WTC11 (cell line): ENCODE measurements at places on chromosomes 1 and 21.

DNA sequence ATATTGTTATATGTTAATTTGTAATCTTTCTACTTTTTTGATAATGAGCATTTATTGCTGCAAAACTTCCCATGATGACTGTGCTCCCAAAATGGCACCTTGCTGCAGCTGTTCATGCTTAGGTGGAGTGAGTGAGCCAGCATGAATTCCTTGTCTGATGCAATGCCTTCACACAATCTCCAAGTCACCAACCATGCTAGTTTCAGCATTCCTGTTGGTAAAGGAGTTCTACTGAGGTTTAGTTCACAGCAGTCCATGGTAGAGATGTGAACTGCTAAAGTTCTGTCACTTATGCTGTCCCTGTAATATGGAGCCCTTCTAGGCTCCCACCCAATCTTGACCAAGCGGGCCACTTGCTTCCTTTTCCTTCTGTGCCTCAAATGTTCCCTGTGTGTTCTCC, 26.2 kb upstream of the PRKACB start:
- no peak for DNase-seq

DNA sequence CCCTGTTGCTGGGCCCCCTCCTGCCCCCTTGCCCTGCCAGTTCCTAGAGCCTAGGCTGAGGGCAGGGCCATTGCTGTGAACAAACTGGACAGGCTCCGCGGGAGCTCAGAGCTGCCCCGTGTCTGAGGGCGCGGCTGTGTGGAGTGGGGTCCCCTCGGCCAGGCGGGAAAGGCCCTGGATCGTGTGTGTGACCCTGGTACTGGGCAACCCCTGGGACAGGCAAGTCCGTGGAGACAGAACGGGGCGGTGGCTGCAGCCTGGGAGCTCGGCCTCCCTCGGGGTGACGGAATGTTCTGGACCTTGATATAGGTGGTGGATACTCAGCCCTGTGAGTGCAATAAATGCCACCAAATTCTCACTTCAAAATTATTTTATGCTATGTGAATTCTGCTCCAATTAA, 27.7 kb upstream of the C1orf159 start:
- DNase-seq, result no peak

DNA sequence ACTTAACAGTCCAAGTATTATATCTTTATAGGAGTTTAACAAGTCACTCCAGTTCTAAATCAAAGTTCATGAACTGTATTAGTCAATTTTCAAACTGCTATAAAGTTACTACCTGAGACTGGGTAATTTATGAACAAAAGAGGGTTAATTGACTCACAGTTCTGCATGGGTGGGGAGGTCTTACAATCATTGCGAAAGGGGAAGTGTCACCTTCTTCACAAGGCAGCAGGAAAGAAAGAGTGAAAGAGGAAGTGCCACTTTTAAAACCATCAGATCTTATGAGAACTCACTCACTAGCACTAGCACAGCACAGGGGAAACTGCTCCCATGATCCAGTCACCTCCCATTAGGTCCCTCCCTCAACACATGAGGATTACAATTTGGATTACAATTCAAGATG, 70.0 kb downstream of the CLCA4 start:
- DNase-seq, result no peak

DNA sequence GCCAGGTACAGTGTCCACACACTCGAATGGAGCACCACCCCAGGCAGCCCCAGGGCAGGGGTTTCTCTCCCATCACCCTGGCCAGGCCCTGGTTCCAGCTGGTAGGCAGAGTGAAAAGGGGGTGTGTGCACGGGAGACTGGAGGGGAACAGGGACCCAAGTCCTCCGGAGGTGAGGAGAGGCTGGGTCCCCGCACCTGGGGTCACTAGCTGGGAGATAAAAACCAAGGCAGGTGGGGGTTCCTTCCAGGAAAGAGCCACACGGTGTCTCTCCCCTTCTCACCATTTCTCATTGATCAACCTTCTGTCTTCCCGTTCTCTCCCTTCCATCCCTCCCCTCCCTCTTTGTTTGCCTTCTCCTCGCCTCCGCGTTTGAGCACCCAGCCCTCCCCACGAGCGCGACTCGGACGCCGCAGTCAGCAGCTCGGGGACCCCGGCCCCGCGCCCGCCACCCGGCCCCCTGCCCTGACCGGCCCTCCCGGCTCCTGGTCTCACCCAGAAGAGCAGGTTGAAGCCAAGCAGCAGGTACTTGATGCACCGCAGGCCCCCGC, 358 bp downstream of the TSPAN2 start:
- DNase-seq, result no peak

- no peak for DNase-seq
Observed at GRCh38 chr21:22154579-22155274, 1156.5 kb downstream of the NCAM2 start.

GRCh38 chr1:91830242-91831131, 55.5 kb downstream of the TGFBR3 start:
- no peak for DNase-seq

GRCh38 chr21:21233051-21233450, 234.8 kb downstream of the NCAM2 start:
- no peak for DNase-seq

- no peak for DNase-seq
Observed at GRCh38 chr1:65425006-65425405, 4.5 kb downstream of the LEPR start.

DNA sequence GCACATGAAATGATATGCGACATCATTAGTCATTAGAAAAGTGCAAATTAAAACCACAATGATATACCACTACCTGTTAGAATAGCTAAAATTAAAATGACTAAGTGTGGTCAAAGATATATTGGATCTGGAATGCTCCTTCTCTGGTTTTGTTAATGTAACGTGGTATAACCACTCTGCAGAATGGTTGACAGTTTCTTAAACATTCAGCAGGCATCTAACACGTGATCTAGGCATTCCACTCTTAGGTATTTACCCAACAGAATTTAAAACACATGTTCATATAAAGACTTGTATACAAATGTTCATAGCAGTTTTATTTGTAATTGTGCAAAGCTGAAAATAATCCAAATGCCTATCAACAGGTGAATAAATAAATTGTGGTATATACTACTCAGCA, 165.0 kb upstream of the PLXNA2 start:
- no peak for DNase-seq

DNA sequence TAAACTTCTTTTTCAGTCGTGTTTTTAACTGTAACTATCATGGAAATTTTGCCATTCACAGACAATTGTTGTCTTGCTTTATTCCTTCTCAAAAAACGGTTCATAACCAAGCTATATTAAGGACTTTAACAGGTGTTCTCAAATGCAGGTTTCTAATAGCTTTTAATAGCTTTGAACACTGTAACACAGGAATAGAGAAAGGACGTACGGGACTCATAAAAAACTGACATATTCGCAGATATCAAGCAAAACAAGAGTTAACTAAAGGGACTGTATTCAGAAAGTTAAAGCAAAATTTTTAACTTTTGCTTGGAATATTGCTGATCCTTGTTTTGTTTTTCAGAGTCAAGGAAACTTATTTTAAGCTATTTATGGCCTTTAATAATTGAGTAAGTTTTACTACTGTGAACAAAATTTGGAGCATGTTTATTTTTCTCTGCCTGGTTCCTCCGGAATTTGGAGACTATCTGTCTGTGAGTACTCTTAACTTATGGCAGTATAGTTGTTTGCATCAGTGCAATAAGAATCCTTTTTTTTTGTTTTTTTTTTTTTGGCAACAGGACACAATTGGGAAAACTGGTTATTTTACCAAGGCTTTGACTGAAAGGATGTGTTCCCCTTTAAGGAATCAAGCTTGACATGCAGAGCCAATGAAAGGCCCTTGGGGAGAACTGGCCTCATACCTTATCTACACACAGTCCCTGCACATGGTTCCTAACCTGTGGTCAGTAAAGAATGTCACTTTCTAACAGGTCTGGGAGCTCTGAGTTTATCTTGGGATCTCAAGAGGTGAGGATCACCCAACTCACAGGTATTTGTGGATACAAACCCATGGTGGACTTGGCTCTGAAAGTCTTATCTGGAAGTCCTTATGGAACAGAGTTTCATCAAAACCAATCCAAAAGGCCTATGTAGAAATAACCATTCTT, 5.8 kb upstream of the CD46 start:
- no peak for DNase-seq

DNA sequence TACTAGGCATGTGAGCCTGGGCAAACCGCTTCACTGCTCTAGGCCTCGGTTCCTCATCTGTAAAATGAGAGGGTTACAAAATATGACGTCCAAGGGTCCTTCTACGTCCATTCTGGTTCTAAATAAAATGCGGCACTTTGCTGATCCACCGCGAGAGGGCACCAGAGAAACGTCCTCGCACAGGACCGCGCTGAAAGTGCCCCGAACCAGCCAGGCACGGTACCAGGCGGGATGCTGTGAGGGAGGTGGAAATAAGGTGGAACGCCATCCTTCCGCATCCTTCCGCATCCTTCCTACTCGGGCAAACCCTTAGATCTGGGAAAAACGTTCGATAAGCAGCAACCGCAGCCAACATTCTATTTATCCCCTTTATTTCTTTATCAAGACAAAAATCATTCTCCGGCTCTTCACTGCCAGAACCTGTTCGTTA, 60.3 kb upstream of the KRTAP19-8 start:
- DNase-seq, result peak; percentile 84

GRCh38 chr1:212455803-212456528, 23.2 kb downstream of the NENF start:
- DNase-seq, result peak; percentile 93

- DNase-seq, result no peak
Observed at GRCh38 chr1:156471496-156472490, 28.8 kb downstream of the MEF2D start.

DNA sequence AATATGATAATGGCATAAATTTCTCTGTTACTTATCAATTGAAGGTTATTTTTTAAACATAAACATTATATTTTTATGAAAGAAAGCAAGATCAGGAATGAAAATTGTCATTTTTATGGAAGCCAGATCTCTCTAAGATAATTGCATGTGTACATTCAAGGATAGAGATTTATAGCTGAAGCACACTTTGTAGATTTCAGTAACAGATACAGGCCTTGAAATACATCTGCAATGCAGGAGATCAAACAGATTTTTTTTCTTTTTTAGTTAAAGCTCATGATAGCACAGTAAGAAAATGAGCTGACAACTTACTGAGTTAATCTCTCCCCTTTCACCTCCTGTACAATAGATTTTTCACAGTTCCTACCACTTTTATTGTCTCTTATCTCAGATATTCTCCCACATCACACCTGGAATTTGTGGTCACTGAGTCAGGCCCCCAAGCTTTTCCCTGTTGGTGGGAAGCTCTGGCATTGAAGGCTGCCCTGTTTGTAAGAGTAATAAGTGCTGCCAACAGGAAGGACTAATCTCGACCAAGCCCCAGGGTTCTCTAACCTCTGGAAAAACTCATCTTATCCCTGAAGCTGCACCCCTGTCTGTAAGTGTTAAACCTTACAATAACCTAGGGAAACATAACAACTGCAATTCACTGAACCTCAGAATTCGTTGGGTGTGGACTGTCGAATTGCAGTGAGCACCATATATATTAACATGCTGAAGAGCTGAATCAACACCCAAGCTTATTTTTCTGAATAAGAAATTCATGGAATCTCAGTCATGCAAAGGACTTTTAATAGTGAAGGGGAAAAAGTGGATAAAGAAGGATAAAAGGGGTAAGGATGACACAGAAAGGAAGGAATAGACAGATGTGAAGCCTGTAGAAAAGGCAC, 599.0 kb downstream of the LMO4 start:
- no peak for DNase-seq

DNA sequence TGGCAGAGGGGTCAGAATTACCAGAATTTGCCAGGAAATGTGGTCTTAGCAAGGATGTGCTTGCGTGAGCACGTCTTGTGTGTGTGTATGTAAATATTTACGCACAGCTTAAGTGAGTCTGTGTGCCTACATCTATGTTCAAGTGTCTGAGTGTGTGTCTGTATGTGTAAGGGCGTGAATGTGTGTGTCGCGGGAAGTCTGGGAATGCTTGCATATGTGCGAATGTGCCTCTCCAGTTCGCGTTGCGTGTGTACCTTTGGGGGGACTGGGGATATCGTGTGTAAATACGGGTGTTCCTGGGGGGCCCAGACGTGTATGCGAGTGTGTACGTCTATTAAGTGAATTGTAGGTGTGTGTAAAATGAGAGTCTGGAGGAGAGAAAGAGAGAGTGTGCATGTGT, 68.6 kb upstream of the POU3F1 start:
- no peak for DNase-seq

DNA sequence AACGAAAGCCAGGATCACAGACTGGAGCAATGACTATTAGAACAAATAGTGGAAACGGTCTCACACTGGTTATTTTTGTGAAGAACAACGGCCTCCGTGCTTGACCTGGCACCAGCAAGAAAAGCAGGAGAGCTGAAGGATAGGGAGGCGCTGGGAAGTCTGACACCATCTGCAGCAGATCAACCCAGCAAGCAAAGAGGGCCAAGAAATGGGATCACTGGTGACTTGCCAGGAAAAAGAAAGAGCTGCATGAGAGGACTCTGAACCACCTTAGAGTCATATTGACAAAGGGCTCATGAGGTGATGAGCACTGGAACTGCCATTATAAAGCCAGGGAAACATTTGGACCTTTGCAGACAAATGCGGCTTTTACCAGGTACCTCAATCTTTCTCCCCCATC, 25.0 kb downstream of the MTOR start:
- DNase-seq, result no peak

DNA sequence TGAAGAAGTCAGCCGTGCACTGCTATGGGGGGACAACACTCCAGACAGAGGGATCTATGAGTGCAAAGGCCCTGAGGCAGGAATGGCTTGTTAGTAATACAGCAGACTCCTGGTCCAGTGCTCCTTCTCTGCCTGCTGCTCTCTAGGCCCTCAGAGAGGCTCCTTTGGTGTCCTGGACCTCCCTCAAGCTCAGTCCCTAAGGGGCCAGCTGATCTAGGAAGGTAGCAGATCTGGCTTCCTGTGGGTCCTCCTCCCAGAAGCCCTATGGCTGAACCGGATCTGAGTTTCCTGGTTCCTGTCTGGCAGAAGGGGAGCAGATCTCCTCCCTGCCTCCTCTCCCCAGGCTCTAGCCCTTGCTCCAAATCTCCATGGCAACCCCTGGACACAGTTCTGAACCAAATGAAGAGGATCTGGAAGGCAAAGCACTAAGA, at the start of gene LDLRAD2:
Gene LDLRAD2 (plus strand): TSS at position 391 of the 431 bp plus-strand sequence. CDS start 187 bp downstream, outside the sequence.
- DNase-seq, result no peak

DNA sequence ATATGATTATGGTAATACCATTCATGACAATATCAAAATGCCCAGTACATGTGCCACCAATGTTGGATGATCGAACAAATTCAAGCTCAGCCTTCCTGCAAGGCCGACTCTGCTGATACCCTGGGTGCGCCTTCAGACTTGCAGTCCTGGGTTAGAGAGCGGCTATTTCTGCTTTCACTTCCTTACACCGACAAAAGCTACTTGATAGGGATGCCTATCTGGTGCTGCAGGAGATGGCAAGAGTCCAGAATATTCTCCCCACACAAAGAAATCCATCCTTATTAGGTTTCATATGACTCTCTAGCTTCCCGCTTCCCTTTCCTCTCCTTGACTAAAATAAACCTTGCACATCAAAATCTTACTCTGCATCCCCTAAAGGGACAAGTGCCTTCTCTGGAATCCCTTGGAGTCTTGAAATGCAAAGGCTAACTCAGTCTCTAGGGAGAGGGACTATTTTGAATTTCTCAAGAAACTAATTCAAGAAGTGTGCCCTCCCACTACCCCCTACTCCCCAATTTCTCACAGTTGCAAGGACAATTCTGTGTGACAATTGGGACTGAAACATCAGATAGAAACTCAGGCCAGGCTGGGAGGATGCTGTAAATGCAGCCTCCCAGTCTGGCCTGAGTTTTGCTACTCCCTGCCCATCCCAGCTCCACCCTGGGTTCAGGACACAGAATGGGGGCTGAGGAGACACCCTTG, 103.1 kb upstream of the USP24 start:
- no peak for DNase-seq
